Inflammatory macrophage treated with lipopolysaccharide for 1 hour (primary cell): ENCODE measurements at places on chromosomes 16 and 17.
A peak's percentile ranks its signal among the peaks of the same experiment; 100 is the strongest.

- no peak for DNase-seq
These were observed 2.0 kb upstream of the GLG1 start for GRCh38 chr16:74608944-74609343.

DNA sequence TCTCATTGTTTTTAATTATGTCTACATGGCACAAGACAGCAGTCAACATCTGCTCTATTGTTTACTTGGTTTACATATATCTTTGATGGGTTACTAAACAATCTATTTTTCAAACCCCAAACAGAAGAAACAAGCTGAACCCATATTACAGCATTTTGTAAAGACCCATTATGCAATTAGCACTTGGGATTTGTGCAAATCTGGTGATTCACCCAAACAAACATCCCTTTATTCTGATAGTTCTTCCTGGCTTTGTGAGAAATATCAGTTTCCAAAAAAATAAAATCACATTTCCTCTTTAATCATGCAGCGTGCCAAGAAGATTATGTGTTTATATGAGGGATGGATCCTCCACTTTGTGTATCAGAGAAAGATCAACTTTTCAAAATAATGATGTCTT is 16.8 kb upstream of the RBFOX1 start:
- DNase-seq: no peak

GRCh38 chr17:33124871-33125551 is 133.4 kb downstream of the SPACA3 start:
- DNase-seq: no peak

DNA sequence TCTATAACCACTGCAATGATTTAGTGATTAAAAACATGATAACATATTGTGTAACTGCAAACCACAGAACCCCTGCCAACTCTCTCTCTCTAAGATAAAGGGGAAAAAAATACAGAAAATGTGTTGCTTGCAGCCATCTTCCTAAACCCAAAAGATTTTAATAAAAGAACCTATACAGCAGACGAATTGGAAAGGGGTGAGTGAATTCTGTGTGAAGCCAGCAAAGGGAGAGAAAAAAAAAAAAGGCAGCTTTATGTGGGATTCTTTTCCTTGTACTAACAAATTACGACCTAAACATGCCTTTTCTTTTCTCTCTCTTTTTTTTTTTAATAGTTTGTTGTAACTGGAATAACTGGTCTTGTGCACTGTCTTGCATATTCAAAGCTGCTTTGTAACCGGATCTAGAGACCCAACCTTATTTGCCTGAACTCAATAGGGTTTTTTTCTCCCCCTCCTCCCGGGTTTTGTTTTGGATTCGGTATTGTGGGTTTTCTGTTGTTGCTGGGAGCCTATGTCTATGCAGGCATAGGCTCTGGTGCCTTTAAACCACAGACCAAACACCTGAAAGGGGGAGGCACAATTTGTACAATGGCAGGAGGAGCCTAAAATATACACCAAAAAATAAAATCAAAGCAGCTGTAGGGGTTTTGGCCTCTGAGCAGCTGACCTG is 7.0 kb upstream of the ZFHX3 start:
- DNase-seq: no peak

GRCh38 chr17:7782240-7782639 is 51.8 kb upstream of the KDM6B start:
- no peak for DNase-seq

DNA sequence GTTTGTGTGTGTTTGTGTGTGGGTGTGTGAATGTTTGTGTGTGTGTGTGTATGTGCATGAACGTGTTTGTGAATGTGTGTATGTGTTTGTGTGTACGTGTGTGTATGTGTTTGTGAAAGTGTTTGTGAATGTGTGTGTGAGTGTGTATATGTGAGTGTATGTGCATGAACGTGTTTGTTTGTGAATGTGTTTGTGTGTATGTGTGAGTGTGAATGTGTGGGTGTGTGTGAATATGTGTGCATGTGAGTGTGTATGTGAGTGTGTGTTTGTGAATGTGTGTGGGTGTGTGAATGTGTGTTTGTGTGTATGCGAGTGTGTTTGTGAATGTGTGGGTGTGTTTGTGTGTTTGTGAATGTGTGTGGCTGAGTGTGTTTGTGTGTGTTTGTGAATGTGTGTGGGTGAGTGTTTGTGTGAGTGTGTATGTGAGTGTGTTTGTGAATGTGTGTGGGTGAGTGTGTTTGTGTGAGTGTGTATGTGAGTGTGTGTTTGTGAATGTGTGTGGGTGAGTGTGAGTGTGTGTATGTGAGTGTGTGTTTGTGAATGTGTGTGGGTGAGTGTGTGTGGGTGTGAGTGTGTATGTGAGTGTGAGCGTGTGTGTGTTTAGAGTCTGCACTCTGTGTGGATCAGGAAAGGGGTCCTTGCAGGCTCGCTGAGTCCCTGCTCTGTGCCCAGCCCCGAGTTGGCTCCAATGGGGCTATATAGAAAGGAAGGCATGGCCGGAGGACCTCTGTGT is 890 bp upstream of the CD300A start:
- no peak for DNase-seq

- DNase-seq: no peak
These were observed 218.1 kb upstream of the CDH8 start for GRCh38 chr16:62254372-62254771.

- no peak for DNase-seq
These were observed 47.2 kb downstream of the ABCC1 start for GRCh38 chr16:15996432-15997109.

- DNase-seq: no peak
These were observed 20.9 kb downstream of the MXRA7 start for GRCh38 chr17:76689859-76690258.

DNA sequence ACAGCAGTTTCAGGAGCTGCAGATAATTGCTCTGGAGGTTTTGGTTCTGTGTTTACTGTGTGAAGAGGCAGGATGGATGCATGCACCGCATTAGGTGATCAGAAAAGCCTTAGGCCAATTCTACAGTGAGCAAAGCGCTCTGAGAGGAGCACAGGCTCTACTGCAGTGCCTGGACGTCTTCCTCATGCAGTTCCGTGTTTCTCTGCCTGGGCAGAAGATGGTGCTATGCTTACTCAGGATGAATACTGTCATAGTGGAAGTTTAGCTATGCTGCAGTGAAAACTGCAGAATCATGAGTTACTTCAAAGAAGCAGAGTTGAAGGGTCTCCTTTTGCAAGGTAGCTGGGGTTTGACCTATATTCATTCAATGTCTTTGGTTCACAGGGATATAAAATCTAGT is 1012.4 kb downstream of the KCNJ18 start:
- DNase-seq: no peak

DNA sequence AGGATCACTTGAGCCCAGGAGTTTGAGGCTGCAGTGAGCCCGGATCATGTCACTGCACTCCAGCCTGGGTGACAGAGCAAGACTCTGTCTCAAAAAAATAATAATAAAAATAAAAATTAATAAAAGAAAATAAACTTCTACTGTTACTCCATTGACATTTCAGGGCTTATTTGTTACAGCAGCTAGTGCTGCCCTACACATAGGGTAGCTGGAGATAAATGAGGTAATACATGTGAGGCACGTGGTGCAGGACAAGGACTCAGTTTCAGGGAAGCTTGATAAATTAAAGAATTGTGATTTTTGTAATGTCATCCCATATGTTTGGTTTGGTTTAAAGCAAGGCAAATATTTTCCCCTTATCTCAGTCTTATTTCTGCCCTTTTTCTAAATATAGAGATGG is 80.3 kb downstream of the GSG1L start:
- DNase-seq: no peak

DNA sequence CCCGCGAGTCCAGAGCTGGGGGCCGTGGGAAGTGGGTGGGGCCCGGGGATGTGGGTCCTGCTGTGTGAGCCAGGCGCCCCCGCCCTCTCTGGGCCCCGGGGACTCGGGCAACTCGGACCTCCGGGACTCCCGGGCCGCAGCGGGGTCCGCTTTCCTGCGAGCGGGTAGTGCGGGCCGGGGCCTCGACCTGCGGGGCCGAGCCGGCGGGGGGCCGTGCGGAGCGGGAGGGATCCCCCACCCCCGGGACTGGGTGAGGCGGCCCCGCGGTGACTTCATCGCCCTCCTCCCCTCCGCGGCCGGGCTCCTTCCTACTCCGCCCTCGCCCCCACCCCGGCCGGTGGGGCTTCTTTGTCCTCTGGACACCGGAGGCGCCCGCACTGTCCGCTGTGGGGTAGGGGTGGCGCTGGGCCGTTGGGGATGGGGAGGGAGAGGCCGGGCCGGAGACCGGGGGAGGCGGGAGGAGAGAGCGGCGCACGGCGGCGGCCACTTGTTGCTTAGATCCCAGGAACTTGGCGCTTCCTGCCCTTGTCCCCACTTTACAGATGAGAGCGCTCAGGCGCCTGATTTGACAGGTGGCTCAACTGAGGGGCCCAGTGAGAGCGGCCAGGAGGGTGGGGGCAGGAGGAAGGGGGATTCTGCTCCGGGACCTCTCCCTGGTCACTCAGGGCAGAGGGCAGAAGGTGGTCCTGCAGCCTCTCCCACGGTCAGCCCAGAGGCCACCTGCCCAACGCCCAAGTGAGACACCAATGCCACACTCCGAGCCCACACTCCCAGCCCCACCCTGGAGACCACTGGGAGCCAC is 874 bp downstream of the CMTM3 start:
- DNase-seq: peak; percentile 59

DNA sequence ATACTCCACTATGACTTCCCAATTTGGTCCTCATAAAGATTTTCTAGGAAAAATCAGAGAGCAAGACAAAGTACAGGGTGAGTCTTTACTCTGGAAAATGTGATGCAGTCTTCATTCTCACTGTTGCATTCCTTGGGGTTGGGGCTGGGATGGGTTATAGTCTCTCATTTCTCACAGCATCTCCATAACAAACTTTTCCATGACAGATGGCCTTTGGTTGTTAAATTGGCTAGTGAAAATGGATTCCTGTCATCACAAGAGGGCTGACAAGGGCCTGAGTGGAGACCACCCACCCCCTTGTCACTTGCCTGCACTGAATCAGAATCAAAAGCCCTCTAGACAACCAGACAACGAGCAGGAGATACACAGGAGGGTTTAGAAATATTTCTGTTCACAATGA is 174.6 kb downstream of the AATF start:
- no peak for DNase-seq

GRCh38 chr16:55529018-55529417 is 20.1 kb downstream of the LPCAT2 start:
- peak; percentile 73 for DNase-seq

DNA sequence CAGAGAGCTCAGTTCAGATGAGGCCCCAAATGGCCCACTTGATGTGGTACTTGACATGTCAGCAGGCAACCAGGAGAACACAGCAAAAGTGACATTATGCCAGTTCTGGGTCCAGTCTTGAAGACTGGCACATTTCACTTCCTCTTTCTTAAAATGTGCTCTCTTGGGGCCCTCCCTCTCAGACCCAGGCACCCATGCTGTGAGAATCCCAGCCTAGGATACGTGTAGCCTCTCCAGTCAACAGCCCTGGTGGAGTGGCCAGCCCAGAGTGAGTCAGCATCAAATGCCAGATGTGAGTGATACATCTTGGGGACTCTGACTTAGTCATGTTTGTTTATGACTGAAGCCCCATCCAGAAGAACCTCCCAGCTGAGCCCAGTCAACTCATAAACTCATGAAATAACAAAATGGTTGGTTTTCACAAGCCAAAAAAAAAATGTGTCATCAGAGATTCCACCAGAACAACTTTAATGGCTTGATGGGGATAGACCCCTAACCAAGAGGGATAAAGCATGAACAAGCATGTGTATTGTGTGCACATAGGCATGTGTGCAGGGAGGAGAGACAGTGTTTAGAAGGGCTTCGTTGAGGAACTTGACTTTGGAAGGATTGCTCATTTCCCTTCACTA is 82.5 kb upstream of the TNRC6C start:
- peak; percentile 38 for DNase-seq

- peak; percentile 43 for DNase-seq
These were observed 83.6 kb upstream of the PLEKHM1 start for GRCh38 chr17:45573924-45574770.

DNA sequence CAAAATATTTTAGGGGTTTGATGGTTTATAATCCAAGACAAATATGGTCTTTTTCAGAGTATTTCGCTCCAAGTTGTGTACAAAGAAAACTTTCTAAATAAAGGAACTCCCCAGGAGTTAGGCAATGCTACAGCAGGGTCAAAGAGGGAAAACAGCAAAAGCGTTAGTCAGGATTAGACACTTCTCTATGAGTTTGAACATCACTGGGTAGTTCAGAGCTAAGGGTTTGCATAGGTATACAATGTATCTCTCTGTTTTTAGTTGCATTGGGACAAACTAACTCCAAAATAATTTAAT is 34.8 kb downstream of the FAM20A start:
- peak; percentile 93 for DNase-seq

DNA sequence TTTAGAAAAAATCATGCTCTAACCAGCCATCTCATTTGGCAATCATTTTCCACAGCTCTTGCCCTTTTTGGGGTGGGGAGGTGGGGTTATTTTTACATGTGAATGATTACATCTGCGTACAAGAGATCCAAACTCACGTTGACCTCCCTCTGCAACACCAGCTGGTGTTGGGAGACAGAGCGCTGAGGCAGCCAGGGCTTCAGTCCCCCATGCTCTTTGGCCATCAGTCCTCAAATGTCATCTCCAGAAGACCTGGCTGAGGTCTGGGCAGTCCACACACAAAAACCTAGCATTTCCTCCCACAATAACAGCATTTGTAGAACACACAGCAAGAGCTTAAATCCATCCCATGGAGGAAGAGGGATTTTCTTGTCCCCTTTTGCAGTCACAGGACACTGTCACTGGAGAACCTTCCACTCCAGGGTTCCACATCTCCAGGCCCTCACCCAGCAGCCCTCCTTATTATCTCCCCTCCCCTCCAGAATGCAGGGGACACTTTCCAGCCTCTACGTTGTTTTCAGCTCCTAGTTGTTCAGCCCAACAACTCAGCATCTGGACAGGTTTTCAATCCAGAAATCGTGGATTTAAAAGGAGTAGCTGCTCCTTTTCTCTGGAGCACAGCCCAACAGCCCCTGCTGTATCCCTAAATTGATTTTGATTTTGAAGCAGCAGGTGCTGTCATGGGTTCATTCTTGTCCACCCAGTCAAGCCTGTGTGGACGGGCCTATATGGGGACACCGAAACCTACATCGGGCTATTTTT is 21.1 kb downstream of the MEOX1 start:
- DNase-seq: no peak

DNA sequence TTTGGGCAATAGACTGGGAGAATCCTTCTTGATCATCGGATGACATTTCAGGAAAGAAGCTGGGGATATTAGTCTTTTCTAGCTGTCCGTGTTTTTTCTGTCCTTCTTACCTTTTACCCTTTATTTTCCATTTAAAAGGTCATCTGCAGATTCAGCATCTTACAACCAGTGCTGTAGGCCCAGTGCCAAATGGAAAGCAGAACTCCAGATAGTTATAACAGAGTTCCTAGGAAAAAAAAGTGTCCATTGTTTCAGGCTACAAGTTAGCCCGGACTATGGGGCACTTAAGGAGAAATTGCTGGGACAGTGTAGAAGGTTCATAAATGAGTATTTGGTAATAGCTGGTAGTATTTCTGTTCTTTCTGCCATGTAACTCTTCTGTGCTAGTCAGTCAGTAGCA is 28.4 kb downstream of the LDHD start:
- no peak for DNase-seq
